Astrocyte of the spinal cord (primary cell): ENCODE measurements at places on chromosomes 16 and 17.
A peak's percentile ranks its signal among the peaks of the same experiment; 100 is the strongest.

- no peak for DNase-seq
Measured at GRCh38 chr17:11251561-11252107, 10.6 kb downstream of the SHISA6 start.

GRCh38 chr16:7887316-7887715 is 554.7 kb downstream of the RBFOX1 start:
- no peak for DNase-seq

- DNase-seq: peak; percentile 4
Measured at GRCh38 chr17:32757963-32758362, 119.0 kb downstream of the MYO1D start.

DNA sequence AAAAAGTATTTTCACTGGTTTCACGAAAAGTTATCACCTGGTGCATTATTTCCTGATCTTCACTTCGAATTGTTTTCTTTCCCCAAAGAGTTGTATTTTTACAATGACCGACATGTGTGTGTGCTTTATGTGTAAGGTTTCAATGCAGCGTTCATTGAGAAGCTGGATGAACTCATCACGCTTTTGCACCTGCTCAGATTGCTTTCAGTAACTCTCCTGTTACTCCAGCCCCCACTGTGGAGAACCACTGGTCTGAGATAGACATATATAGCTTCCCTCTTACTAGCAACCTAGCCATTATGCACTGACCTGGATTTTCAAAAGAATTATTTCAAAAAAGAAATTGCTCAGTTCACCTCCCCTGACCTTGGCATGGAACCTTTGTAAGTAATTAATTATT is 178.3 kb upstream of the CHMP6 start:
- no peak for DNase-seq

GRCh38 chr16:29204806-29205135 is 201.7 kb downstream of the NPIPB11 start:
- no peak for DNase-seq

DNA sequence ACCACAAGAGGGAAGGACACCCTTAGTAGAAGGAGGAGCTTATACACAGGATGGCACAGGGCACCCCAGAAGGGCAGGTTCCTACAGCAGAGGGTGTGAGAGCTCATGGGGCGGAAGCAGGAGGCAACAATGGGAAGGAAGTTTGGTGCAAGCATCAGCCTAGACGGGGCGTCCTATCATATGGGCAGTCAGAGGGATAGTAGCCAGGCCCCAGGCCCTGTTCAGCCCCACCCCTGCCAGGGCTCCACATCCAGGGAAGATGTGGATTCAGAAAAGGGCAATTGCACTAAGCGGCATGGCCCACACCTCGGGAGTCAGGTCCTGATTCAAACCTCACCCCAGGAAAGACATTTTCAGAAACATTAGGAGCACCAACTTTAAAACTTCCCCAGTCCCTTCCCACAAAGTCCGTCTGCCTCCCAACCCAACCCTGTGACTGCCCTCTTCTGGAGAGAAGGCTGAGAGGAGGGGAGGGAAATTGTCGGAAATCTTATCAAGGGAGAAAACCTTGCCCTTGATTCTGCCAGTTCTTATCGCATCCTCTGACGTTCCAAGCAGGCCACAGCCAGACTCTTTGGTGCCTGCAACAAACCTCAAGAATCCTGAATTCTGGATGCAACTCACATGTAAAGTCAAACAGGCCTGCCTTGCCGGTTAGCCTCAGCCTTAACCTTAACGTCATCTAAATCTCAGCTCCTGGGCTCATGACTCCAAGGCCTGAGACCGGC is 198.8 kb upstream of the CDH5 start:
- DNase-seq: no peak

DNA sequence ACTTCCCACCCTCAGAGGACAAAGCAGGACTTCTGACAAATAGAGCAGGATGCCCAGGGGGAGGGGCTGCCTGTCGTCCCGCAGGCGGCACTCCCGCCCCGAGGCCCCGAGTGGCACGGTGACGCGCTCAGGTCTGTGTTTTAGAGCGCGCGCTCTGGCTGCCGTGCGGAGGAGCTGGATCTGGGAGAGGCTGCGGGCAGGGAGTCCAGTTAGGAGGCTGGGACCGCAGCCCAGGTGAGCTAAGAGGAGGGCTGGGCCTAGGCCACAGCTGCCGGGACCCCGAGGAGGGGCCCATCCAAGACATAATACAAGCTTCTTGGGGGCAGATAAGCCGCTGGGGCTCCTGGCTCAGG is 6.4 kb downstream of the DOC2A start:
- DNase-seq: no peak

DNA sequence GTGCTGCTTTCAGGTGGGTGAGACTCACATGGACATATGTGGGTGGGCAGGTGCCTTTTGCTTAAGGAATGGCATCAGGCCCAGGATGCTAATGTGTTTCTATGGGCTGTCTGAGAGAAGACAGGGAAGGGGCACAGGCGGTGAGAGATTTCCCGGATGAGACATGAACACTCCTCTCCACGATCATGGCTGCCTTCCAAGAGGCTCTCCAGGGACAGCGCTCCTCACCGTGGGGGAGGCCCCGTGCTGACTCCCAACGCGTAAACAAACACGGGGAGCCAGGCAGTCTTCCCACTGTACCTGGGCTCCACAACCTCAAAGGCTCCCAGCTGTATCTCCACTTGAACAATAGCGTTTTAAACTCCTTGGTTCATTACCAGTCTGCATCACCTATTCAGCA is 42.8 kb downstream of the CDK5R1 start:
- DNase-seq: no peak
